ENCODE measurements at places on chromosomes 2 and 18.

- peak; percentile 12 for DNase-seq
Observed at GRCh38 chr18:55982992-55983391, 395.0 kb upstream of the TCF4 start.

GRCh38 chr2:196075196-196075595, 6.6 kb upstream of the DNAH7 start:
- no peak for DNase-seq

- DNase-seq: no peak
Observed at GRCh38 chr18:10953672-10954071, 195.7 kb downstream of the PIEZO2 start.

- no peak for DNase-seq
Observed at GRCh38 chr2:129796801-129797488, 182.5 kb upstream of the RAB6C start.

DNA sequence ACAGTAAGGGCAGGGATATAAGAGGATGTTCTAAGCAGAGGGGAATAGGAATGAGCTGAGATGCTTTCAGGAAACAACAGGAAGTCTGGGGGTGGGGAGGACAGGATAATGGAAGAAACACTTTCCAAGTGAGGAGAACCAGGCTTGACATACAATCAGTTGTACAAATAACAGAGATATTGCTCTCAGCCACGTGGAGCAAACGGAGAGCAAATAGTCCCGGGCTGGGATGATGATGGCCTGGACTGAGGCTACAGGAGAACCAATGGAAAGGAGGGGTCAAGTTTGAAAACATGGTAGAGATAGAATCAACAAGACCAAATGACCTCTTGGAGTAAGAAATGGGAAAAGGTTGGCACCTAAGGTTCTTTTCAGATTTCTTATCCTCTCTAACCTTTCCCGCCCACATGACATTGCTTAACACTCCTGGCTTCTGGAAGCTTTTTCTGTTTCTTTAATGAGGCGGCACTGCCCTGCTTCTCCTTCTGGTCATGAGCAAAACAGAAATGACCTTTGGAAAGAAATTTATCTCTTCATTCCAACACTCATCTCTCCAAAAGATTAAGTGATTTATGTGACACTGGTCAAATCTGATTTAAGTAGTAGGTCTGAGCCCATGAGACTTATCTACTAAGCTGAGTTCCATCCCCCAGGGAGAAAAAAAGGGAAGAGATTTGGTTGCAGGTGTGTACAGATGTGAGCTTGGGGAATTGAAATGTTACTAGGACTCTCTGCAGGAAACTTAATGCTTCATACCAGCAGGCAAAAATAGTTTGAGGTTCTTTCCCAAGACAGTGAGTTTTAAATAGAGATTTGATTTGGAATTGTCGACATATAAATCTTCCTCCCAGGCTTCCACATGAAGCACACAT, 442.9 kb upstream of the HNRNPA3 start:
- DNase-seq: no peak

GRCh38 chr18:54843314-54843713, 15.0 kb downstream of the RAB27B start:
- peak; percentile 36 for DNase-seq

Measured in brain microvascular endothelial cell (primary cell).